ENCODE measurements at places on chromosomes 12 and 14.

- H3K36me3 ChIP-seq = no peaks in the 10 kb centered on the region
- no peak for DNase-seq
Measured at GRCh38 chr12:110198386-110198785, 74.2 kb downstream of the IFT81 start.

DNA sequence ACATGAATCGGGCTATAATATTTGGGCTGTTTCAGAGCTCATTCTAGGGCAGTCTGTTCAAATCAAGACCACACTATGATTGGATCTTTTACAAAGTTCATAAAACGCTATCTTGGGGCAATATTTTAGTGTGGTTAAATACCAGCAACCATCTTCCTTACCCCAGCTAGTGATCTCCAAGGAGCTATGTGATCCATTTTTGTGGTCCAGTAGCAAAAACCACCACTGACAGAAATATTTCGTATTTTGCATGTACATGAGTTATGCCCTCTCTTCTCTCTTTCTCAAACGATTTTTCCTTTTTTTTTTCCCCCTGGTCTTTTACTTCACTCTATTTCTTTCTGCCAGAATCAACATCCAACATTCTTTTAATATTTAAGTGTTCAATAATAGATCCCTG is 280.6 kb upstream of the KITLG start:
- no peaks in the 10 kb centered on the region for H3K4me1 ChIP-seq
- no peak overlapping the region for H3K27ac ChIP-seq

DNA sequence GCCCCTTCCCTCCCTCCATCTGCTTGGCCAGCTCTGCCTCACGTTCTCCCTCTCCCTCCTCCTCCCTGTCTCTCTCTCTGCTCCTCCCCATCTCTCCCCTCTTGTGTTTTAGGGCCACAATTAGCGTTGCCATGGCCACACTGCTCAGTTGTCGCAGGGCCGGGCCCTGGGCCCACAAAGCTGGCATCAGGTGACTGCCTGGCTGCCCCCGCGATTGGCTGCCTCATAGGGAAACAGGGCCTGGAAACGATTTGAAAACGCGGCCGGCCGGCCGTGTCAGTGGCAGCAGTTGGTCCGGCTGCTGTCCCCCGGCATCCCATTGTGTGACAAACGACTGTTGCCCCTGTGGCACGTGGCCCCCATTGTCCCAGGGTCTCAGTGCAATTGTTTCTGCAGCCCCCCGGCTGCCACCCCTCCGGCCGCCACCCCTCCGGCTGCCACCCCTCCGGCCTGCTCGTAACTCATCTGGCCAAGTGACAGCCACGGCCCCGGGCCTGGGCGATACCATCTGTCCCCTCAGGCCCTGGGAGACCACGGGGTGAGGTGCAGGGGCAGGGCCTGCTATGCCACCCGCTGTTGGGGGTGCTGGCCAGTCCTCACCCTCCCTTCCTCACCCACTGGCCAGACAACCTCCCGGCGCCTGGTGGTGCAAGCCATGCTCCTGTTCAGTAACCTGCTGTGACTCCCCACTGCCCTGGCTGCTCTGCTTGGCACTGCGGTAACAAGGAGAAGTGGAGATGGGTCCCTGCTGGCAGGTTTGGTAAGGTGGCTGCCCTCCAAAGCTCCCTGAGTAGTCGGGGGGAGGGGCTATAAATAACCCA is 17.4 kb downstream of the FOXN4 start:
- H3K36me3 ChIP-seq = no peaks in the 10 kb centered on the region
- H3K4me1 ChIP-seq = no peaks in the 10 kb centered on the region
- H3K4me3 ChIP-seq = no peak overlapping the region
- no peak overlapping the region for H3K27ac ChIP-seq

- no peak overlapping the region for H3K27ac ChIP-seq
- H3K27me3 ChIP-seq = no peaks in the 10 kb centered on the region
- no peak overlapping the region for H3K4me3 ChIP-seq
- DNase-seq = no peak
Measured at GRCh38 chr14:99586761-99587459, 17.1 kb downstream of the CCDC85C start.

DNA sequence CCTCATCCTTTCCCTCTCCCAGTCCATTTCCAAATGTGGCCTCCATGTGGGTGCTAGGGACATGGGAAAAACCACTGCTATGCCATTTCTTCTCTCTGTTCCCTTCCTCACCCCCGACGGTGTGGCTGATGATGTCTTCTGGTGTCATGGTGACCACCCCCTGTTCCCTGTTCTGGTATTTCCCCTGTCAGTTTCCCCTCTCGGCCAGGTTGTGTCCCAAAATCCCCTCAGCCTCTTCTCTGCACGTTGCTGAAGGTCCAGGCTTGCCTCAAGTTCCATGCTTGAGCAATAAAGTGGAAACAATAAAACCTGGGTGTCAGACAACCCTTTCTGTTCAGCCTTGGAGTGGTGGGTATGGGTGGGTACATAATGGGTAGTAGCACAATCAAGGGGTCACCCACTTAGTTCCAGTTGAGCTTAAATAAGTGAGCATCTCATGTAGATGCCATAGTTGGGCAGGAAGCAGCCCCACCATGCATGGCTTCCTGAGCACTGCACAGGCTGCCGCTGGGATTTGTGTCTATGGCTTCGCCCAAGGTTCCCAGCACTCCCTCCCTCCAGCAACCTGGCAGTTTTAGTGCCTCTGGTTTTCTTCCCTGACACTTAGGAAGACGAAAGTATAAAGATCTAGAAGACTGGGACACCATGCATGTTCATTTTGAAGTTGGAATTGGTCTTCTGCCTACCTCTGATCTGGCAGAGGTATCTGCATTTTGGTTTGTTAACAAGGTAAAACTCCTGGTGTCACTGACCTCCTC is 8.7 kb upstream of the ITFG2 start:
- no peak for DNase-seq
- no peaks in the 10 kb centered on the region for H3K27me3 ChIP-seq
- no peaks in the 10 kb centered on the region for H3K4me1 ChIP-seq
- H3K27ac ChIP-seq = no peak overlapping the region
- H3K4me3 ChIP-seq = no peak overlapping the region

GRCh38 chr12:78359520-78359919 is 505.1 kb upstream of the SYT1 start:
- no peaks in the 10 kb centered on the region for H3K27me3 ChIP-seq
- no peak overlapping the region for H3K27ac ChIP-seq
- H3K4me3 ChIP-seq = no peak overlapping the region
- no peaks in the 10 kb centered on the region for H3K4me1 ChIP-seq
- no peak for DNase-seq

- no peak overlapping the region for H3K4me3 ChIP-seq
- no peaks in the 10 kb centered on the region for H3K4me1 ChIP-seq
- H3K27me3 ChIP-seq = no peaks in the 10 kb centered on the region
- H3K36me3 ChIP-seq = no peaks in the 10 kb centered on the region
- H3K27ac ChIP-seq = no peak overlapping the region
Measured at GRCh38 chr14:79179985-79180384, 1009.8 kb downstream of the NRXN3 start.

All from B cell (primary cell).